Thoracic aorta (tissue), 2 donors: ENCODE measurements at places on chromosomes 3 and 15. TPM values are rescaled to one million over a fixed set of nuclear protein-coding genes. Genes with fewer than 3 reads are reported as not detected.
A peak's percentile ranks its signal among the peaks of the same experiment; 100 is the strongest.

DNA sequence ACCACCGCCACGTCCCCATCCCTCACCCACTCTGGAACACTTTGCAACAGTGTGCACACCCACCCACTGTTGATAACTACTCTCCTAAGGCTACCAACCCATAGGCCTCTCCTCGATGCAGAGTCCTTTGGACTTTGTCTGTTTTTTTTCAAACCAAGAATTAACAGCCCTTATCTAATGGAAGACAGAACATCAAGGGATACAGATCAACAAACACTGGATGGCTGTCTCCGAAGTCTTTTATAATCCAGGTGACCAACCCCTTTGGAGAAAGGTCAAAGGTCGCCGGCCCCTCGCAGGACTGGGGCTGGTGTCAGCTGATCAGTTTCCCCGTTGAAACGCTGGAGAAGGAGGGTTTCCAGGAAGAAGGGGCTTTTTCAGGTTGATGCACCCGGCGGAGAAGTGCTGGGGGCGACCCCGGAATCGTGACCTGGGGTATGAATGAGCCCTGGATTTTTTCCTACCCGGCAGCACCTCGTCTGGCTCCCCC lies 532 bp downstream of the B4GALT4 start:
- DNase-seq, result no peak
- H3K27ac ChIP-seq, result peak overlapping the region; percentile 89
- H3K4me3 ChIP-seq, result peak overlapping the region; percentile 97
- peaks cover 30% of the 10 kb centered on the region for H3K4me1 ChIP-seq
- no peaks in the 10 kb centered on the region for H3K27me3 ChIP-seq

Gene ZNF501
- total RNA-seq, result 3.0 TPM

GRCh38 chr3:121064121-121064520 lies 156.1 kb downstream of the STXBP5L start:
- no peak for DNase-seq
- no peaks in the 10 kb centered on the region for H3K4me1 ChIP-seq
- no peak overlapping the region for H3K4me3 ChIP-seq
- no peaks in the 10 kb centered on the region for H3K36me3 ChIP-seq

GRCh38 chr3:192011137-192011536 lies 550.2 kb downstream of the PYDC2 start:
- DNase-seq, result no peak
- H3K4me1 ChIP-seq, result no peaks in the 10 kb centered on the region
- no peaks in the 10 kb centered on the region for H3K36me3 ChIP-seq
- H3K27ac ChIP-seq, result no peak overlapping the region
- no peaks in the 10 kb centered on the region for H3K27me3 ChIP-seq
- H3K4me3 ChIP-seq, result no peak overlapping the region

Gene MORC1
- total RNA-seq, result not detected

DNA sequence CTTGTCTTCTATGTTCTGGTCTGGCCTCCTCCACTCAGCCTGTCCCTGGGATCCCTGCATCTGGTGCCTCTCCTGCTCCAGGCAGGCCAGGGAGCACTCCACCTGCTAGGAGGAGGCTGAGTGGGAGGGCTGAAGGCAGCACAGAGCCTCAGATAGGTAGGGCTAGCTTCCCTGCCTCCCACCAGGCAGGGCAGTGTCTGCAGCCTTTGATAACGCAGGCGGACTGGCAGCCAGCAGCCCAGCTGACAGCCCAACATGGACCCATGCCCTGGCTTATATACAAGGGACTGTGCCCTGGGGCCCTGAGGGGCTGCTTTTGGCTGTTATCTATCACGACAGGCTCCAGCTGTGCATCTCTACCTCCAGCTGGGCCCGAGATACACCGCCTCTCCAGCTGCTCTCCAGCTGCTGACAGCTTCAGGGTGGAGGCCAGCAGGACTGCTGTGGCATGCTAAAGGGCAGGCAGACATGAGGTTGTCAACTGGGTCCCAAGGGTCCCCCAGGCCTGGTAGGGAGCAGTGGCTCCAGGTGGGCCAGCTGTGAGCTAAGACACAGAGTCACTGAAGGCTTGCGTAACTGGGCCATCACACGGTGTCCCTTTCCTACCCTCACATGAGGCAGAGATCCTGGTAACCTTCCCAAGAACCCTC lies 5.2 kb upstream of the CLK3 start:
- H3K27ac ChIP-seq, result no peak overlapping the region
- no peaks in the 10 kb centered on the region for H3K4me1 ChIP-seq
- H3K36me3 ChIP-seq, result no peaks in the 10 kb centered on the region
- H3K4me3 ChIP-seq, result no peak overlapping the region

- no peak overlapping the region for H3K27ac ChIP-seq
- DNase-seq, result no peak
- no peak overlapping the region for H3K4me3 ChIP-seq
- H3K36me3 ChIP-seq, result no peaks in the 10 kb centered on the region
- no peaks in the 10 kb centered on the region for H3K27me3 ChIP-seq
These were observed 177.2 kb downstream of the CBLB start for GRCh38 chr3:105691633-105692032.

Gene UPK1B
- total RNA-seq, result 1.8 TPM
